Dermis lymphatic vessel endothelial cell (primary cell): ENCODE measurements at places on chromosomes 2 and 18. TPM values are rescaled to one million over a fixed set of nuclear protein-coding genes. Genes with fewer than 3 reads are reported as not detected.

Gene CFC1
- not detected in 2 replicates for total RNA-seq

Gene MRPL33
- total RNA-seq, result 73.4 and 73.8 TPM in 2 replicates

Gene HOXD4
- total RNA-seq, result 3.5 and 6.3 TPM in 2 replicates

Gene PROC
- total RNA-seq, result 0.11 and 0.52 TPM in 2 replicates

Gene GCG
- not detected in 2 replicates for total RNA-seq

Gene KCNS3
- total RNA-seq, result 0.76 and 0.86 TPM in 2 replicates

Gene LAMA3
- 4.8 and 13.4 TPM in 2 replicates for total RNA-seq

Gene HTR2B
- 1.5 TPM in 2 replicates for total RNA-seq

Gene ITPRIPL1
- total RNA-seq, result 3.2 and 3.3 TPM in 2 replicates

Gene RNMT
- 21.7 TPM in 2 replicates for total RNA-seq

Gene DUSP2
- total RNA-seq, result 0.43 and 1.2 TPM in 2 replicates

Gene ZNF521
- 139 and 149 TPM in 2 replicates for total RNA-seq

Gene CD8B2
- total RNA-seq, result not detected in 2 replicates

Gene OSR1
- 0.54 and 1.5 TPM in 2 replicates for total RNA-seq

Gene TMEM163
- not detected in 2 replicates for total RNA-seq

Gene TCF23
- not detected in 2 replicates for total RNA-seq

Gene PJVK
- total RNA-seq, result 0.69 and 0.76 TPM in 2 replicates

Gene RND3
- total RNA-seq, result 13.4 and 14.9 TPM in 2 replicates

Gene ITGA4
- total RNA-seq, result 0.52 and 3.7 TPM in 2 replicates

Gene TUBB8B
- 0.11 TPM in 1 of 2 replicates, not detected in the other for total RNA-seq

Gene SPP2
- not detected in 2 replicates for total RNA-seq

Gene CDKL4
- total RNA-seq, result 0.43 and 1.5 TPM in 2 replicates

Gene COL4A3
- total RNA-seq, result 0.11 TPM in 1 of 2 replicates, not detected in the other
